Stomach (tissue), 19 donors: ENCODE measurements at places on chromosomes 4 and X.

DNA sequence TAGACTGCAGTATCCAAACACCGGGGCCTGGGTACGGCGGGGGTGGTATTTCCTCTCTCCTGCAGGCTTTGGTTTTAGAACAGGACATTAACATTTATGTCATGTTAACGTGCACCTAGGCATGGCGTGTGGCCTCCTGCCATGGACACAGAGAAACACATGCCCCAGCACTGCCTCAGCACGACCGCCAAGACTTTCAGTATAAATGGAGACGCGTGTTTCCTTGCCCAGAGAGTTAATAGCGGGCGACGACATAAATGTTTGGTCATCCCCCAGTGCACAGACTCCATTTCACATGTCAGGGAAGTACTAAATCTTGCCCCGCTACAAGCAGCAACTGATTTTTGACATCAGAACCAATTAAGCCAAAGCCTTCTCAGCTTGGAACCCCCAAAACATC, 737.9 kb downstream of the RAB28 start:
- H3K27me3 ChIP-seq = no peaks in the 10 kb centered on the region
- H3K4me3 ChIP-seq = no peak overlapping the region
- no peak overlapping the region for H3K27ac ChIP-seq
- H3K36me3 ChIP-seq = no peaks in the 10 kb centered on the region

GRCh38 chr4:76194325-76194724, 19.3 kb downstream of the SCARB2 start:
- H3K4me3 ChIP-seq = no peak overlapping the region
- no peak for DNase-seq
- H3K36me3 ChIP-seq = peaks cover 51% of the 10 kb centered on the region
- H3K4me1 ChIP-seq = peaks cover 52% of the 10 kb centered on the region
- H3K27ac ChIP-seq = peak overlapping the region; percentile 84

GRCh38 chrX:68685685-68686084, 38.2 kb downstream of the STARD8 start:
- no peak overlapping the region for H3K4me3 ChIP-seq
- no peaks in the 10 kb centered on the region for H3K36me3 ChIP-seq
- peak; percentile 40 for DNase-seq
- no peak overlapping the region for H3K27ac ChIP-seq
- H3K27me3 ChIP-seq = no peaks in the 10 kb centered on the region
- peaks cover 4% of the 10 kb centered on the region for H3K4me1 ChIP-seq

DNA sequence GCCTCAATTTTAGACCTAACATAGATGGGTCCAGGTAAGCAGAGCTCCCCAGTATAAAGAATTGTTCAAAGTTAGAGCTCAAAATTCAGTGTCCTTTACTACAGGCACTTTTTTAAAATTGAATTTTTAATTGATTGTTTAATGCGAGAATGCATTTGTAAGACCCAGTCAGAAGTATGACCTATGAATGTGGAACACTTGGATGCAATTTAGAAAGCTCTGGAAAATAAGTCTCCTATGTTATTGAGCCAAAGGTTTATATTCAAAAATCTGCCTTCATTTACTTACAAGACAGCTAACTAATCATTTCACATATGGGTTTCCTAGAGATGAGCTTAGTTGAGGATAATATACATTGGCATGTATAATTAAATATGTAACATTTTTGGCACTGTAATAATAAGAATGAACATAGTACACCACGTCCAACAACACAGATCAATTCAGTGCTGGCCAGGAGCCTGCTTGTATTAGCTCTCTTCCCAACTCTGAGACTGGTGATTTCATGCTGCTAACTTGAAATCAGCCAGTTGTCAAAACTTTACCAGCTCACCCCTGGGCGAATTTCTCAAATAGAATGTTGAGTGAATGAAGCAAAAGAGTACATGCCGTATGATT, 197.2 kb upstream of the NPY2R start:
- no peaks in the 10 kb centered on the region for H3K36me3 ChIP-seq
- H3K4me1 ChIP-seq = no peaks in the 10 kb centered on the region
- no peak overlapping the region for H3K4me3 ChIP-seq
- no peaks in the 10 kb centered on the region for H3K27me3 ChIP-seq
- DNase-seq = no peak
- no peak overlapping the region for H3K27ac ChIP-seq

- H3K4me3 ChIP-seq = no peak overlapping the region
- H3K27ac ChIP-seq = no peak overlapping the region
- H3K27me3 ChIP-seq = no peaks in the 10 kb centered on the region
- H3K4me1 ChIP-seq = no peaks in the 10 kb centered on the region
- no peak for DNase-seq
- H3K36me3 ChIP-seq = no peaks in the 10 kb centered on the region
Observed at GRCh38 chrX:73903941-73904340, 340.9 kb downstream of the CHIC1 start.

DNA sequence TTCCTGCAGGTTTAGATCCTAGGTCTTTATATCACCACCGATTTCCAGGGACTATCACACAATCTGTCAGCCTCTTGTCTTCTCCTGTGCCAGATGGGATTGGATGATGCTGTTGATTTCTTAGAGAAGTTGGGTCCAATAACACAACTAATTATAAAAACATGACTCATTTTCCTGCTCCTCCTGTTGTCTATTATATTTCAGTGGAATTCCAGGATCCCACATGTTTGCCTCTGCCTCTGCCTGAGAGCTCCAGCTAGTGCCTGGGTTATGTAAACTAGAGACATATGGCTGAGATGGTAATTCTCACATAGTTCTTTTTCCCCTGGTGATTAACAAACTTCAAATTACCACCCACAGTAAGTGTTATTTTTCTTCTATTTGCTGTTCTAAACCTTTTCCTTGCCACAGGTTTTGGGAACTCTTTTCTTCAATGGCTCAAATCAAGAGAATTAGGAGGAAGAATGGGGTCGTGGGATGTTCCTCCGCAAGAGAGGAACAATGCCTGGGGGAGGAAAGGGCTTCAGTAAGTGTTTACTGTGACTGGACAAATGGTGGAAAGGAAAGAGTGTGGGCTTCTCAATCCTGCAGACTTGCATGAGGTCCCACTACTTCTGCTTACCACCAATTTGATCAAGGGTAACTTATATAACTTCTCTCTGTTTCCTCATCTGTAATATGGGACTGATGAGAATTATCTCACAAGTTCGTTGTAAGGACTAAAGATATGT, 3.4 kb upstream of the HOPX start:
- H3K4me1 ChIP-seq = peaks cover 14% of the 10 kb centered on the region
- H3K4me3 ChIP-seq = no peak overlapping the region
- H3K27me3 ChIP-seq = no peaks in the 10 kb centered on the region
- no peak for DNase-seq

GRCh38 chr4:86367577-86367976, 7.7 kb upstream of the MAPK10 start:
- DNase-seq = no peak
- H3K36me3 ChIP-seq = no peaks in the 10 kb centered on the region
- H3K27ac ChIP-seq = no peak overlapping the region
- no peak overlapping the region for H3K4me3 ChIP-seq

GRCh38 chrX:132191938-132192337, 27.3 kb downstream of the RAP2C start:
- H3K27me3 ChIP-seq = no peaks in the 10 kb centered on the region
- DNase-seq = no peak
- H3K4me3 ChIP-seq = no peak overlapping the region
- H3K36me3 ChIP-seq = no peaks in the 10 kb centered on the region
- no peak overlapping the region for H3K27ac ChIP-seq
- no peaks in the 10 kb centered on the region for H3K4me1 ChIP-seq

DNA sequence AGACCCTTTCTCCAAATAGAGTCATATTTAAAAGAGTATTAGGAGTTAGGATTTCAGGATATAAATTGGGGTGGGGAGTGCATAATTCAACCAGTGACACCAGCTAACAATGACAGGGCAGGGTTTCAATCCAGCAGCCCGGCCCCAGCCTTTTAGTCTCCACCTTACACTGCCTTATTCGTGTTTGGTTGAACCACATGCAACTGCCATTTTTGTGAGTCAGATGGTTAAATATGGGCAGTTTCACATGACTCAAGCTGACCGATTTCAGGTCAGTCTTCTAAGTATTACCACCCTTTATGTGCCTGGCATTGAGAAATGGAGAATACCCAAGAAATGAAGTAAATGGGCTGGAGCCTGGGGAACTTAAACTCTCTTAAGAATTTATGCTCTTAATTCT, 102.8 kb downstream of the STOX2 start:
- peaks cover 22% of the 10 kb centered on the region for H3K36me3 ChIP-seq
- H3K27ac ChIP-seq = no peak overlapping the region
- peaks cover 4% of the 10 kb centered on the region for H3K4me1 ChIP-seq
- DNase-seq = no peak

- DNase-seq = no peak
- no peaks in the 10 kb centered on the region for H3K27me3 ChIP-seq
Observed at GRCh38 chrX:39309721-39310152, 508.5 kb downstream of the MID1IP1 start.

DNA sequence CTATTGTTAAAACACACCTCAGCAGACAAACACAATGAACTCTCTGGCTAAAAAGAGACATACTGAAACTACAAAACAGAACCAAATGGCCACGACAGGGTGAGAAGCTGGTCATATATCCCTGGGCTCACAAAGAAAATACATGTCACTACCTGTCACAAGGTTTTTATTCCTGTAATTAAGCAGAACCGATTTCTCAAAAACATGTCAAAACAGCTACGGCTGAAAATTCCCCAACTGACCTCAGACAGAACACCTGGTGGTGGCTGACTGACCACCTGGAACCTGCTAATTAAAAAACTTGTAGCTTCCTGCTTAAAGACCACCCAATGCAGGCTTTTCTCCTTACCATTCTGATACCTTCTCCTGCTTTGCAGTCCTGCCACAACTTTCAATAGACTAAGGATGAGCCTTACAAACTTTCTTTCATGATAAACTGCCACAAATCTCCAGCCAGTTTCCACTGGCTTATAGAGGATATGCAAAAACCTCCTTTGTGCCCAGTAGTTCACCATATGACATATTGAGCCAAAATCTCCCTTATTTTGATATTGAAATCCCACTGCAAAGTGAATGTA, 571.9 kb downstream of the SPOCK3 start:
- no peak overlapping the region for H3K4me3 ChIP-seq
- no peaks in the 10 kb centered on the region for H3K4me1 ChIP-seq
- no peaks in the 10 kb centered on the region for H3K36me3 ChIP-seq
- H3K27me3 ChIP-seq = no peaks in the 10 kb centered on the region
- H3K27ac ChIP-seq = no peak overlapping the region

GRCh38 chr4:148445071-148445859, 3.1 kb upstream of the NR3C2 start:
- no peaks in the 10 kb centered on the region for H3K36me3 ChIP-seq
- peaks cover 40% of the 10 kb centered on the region for H3K4me1 ChIP-seq
- peak; percentile 86 for DNase-seq
- H3K4me3 ChIP-seq = peak overlapping the region; percentile 94
- H3K27me3 ChIP-seq = peaks cover 7% of the 10 kb centered on the region

- peak; percentile 55 for DNase-seq
- H3K27ac ChIP-seq = no peak overlapping the region
- no peaks in the 10 kb centered on the region for H3K4me1 ChIP-seq
- no peak overlapping the region for H3K4me3 ChIP-seq
- H3K27me3 ChIP-seq = no peaks in the 10 kb centered on the region
Observed at GRCh38 chr4:81808011-81808672, 336.4 kb upstream of the RASGEF1B start.

DNA sequence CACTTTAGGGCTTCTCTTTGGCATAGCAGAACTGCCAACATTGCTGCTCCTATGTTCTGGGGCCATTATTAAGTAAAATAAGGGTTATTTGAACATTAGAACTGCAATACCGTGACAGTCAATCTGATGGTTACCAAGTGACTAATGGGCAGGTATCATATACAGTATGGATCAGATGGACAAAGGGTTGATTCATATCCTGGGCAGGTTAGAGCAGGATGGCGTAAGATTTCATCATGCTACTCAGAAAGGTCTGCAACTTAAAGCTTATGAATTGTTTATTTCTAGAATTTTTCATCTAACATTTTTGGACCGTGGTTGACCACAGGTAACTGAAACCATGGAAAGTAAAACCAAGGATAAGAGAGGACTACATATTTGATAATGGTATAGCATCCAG, 40.9 kb downstream of the BRCC3 start:
- no peak overlapping the region for H3K4me3 ChIP-seq
- peaks cover 12% of the 10 kb centered on the region for H3K36me3 ChIP-seq
- H3K27ac ChIP-seq = no peak overlapping the region

DNA sequence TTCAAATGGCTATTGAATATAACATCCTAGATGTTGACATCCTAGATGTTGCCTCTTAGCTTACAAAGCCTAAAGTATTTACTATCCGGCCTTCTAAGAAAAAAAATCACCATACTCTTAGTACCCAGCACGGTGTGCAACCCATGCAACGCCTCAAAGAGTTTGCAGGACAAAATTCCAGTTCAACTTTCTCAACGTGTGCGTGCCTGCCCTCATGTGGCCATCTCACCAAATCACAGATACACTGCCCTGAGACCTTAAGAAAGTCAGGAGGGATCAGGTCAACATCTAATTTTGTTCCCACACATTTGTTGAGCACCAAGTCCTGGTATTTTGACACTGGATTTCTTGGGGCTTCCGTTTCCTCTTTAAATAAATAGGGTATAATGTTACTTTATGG, 68.3 kb downstream of the CRMP1 start:
- H3K4me3 ChIP-seq = no peak overlapping the region
- H3K4me1 ChIP-seq = peaks cover 25% of the 10 kb centered on the region
- no peak overlapping the region for H3K27ac ChIP-seq
- H3K27me3 ChIP-seq = no peaks in the 10 kb centered on the region
- H3K36me3 ChIP-seq = peaks cover 21% of the 10 kb centered on the region
- no peak for DNase-seq

DNA sequence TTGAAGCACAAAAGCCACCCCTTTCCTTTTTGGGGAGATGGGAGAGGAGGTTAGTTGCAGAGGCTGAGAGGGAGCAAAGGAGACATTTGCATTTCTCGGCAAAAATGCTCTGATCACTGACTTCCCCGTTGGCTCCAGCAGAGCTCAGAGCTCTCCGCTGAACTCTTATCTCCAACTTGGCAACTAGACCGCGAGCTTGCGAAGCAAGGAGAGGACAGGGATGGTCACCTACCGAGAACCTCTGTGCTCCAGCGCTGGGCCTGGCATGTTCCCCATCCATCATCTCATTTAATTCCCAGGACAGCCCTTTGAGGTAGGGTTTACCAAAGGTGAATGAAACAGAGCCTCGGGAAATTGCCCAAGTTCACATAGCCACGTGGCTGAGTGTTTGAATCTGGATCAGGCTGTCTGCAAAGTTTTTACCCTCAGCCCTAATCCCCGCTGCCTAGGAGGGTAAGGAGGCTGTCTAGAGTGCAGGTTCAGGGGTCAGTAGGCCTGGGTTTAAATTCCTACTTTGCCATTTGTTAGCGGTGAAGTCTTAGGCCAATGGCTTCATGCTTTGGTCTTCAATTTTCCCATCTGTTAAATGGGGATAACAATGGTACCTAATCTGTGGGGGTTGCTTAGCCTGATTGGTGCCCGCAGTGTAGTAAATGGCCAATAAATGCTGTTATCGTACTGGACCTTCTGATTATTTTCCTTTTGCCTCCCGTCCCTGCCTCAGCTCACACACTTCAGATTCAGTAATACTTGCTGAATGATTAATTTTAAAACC, 3.8 kb upstream of the CITED1 start:
- no peak overlapping the region for H3K27ac ChIP-seq
- H3K27me3 ChIP-seq = peaks cover 12% of the 10 kb centered on the region
- no peaks in the 10 kb centered on the region for H3K36me3 ChIP-seq
- H3K4me1 ChIP-seq = peaks cover 51% of the 10 kb centered on the region
- peak overlapping the region; percentile 66 for H3K4me3 ChIP-seq
- DNase-seq = peak; percentile 34
